Fibroblast of lung (primary cell): ENCODE measurements at places on chromosomes 5 and 9. TPM values are rescaled to one million over a fixed set of nuclear protein-coding genes. Genes with fewer than 3 reads are reported as not detected.

The CARD6 gene
- total RNA-seq = 12.7 and 14.4 TPM in 2 replicates

The FRRS1L gene
- total RNA-seq = 0.17 and 0.26 TPM in 2 replicates

The KIAA1191 gene
- total RNA-seq = 59.1 and 89.5 TPM in 2 replicates

The SH2D3C gene
- 0.26 TPM in 1 of 2 replicates, not detected in the other for total RNA-seq

The CRHBP gene
- total RNA-seq = under 0.01 and 0.17 TPM in 2 replicates

- no peaks in the 10 kb centered on the region for H3K27me3 ChIP-seq
- H3K4me1 ChIP-seq = peaks cover 2% of the 10 kb centered on the region
- peak; percentile 65 for DNase-seq
- no peak overlapping the region for H3K4me3 ChIP-seq
Measured at GRCh38 chr9:36214571-36214970, 23.9 kb downstream of the CLTA start.

- H3K27ac ChIP-seq = peak overlapping the region; percentile 49
- H3K27me3 ChIP-seq = no peaks in the 10 kb centered on the region
- H3K36me3 ChIP-seq = peaks cover 10% of the 10 kb centered on the region
- H3K4me3 ChIP-seq = no peak overlapping the region
- DNase-seq = peak; percentile 74
Measured at GRCh38 chr5:177300236-177300880, 3.2 kb downstream of the RAB24 start.

- H3K4me1 ChIP-seq = peaks cover 16% of the 10 kb centered on the region
- no peaks in the 10 kb centered on the region for H3K36me3 ChIP-seq
Measured at GRCh38 chr9:116155698-116156039, 2.1 kb downstream of the PAPPA start.

DNA sequence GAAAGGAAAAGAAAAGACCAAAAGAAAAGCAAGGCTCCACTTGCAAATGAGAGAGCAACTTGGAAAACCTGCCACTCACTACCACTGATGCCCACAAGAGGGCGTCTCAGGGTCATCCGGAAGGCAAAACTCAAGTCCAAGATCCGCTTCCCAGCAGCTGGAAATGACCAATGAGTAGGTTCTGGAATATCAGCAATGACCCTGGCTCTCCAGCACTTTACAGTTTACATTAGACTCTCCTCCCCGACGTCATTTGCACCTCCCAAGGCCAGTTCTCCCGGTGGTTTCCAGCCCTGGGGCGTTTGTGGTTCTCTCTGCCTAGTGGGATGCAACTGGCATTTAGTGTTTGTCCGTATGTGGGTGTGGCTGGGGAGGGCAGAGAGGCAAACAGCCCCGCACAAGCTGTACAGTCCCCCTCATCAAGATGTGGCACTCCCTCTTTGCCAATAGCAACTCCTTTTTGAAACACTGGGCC lies 193.8 kb upstream of the ZNF618 start:
- H3K4me3 ChIP-seq = no peak overlapping the region
- H3K36me3 ChIP-seq = no peaks in the 10 kb centered on the region
- H3K4me1 ChIP-seq = no peaks in the 10 kb centered on the region
- DNase-seq = peak; percentile 92
- peaks cover 10% of the 10 kb centered on the region for H3K27me3 ChIP-seq

DNA sequence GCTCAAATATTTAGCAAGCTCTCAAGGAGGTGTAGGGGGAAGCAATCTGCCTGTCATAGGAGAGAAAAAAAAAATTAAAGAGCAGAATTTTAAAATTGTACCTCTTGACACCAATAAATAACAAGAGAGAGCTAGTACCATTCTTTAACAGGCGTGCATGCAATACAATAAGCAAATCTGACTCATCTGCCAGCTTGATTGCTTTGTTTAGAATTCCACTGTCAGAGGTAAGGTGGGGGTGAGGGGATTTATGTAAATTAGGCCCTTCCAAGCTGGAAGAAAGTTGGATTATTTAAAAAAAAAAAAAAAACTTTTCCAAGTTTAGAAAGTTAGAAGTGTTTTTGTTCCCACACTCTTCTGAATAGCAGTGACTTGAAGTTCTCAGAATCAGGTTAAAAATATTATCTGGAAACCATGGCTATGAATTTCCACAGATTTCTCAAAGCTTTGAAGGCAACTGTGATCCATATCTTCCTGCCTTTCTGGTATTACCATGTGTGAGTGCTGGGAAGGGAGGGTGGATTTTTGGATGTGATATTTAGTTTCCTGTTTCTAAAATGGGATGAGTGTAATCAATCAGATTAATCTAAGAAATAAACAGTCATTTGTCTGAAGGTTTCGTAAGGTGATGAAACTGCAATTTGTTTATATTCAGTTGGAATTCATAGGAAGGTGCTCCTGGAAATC lies 477.5 kb downstream of the TLE4 start:
- peak; percentile 55 for DNase-seq
- no peak overlapping the region for H3K4me3 ChIP-seq
- no peaks in the 10 kb centered on the region for H3K27me3 ChIP-seq
- no peaks in the 10 kb centered on the region for H3K36me3 ChIP-seq
- H3K4me1 ChIP-seq = no peaks in the 10 kb centered on the region

GRCh38 chr5:81486711-81487110 lies 92.8 kb upstream of the ACOT12 start:
- H3K36me3 ChIP-seq = no peaks in the 10 kb centered on the region
- H3K4me3 ChIP-seq = no peak overlapping the region
- no peaks in the 10 kb centered on the region for H3K4me1 ChIP-seq
- no peaks in the 10 kb centered on the region for H3K27me3 ChIP-seq
- H3K27ac ChIP-seq = no peak overlapping the region
- DNase-seq = no peak

DNA sequence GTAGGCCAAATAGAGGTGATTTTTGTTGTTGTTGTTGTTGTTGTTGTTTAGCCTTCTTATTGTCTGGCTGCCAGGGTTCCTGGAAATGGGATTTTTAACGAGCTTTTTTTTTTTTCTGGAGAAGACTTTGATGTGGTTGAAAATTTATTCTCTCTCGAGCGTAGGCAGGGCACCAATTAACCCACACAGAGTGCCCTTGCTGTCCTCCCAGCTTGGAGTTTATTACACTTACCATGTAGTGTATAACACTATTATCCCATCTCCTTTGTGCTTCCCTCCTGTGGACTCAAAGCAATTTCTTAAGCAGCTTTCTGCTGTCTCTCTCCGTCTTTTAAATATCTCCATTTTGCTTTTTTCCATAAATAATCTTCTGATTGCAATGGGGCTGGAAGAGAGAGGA lies 57.4 kb downstream of the OR2K2 start:
- no peaks in the 10 kb centered on the region for H3K4me1 ChIP-seq
- no peak for DNase-seq
- no peak overlapping the region for H3K27ac ChIP-seq
- H3K4me3 ChIP-seq = no peak overlapping the region

DNA sequence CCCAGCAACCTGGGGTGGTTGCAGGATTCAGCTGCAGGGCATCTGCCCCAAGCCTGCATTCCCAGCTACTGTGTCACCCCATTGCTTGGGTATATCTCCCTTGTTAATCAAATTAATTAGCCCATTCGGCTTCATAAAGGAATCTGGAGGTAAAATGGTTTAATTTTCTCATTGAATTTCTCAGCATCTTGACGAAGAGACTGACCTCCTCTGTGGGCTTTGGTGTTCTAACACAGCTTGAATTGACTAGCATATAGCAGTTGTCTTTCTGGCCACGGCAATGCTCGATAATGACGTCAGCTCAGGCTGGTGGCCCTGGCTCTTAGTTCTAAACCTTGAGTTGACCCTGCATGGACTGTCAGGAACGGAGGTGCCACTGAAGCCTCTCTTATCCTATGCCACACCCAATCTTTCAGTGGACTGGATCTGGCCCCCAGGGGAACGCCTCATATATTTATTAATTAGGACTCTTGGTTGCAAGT lies 72.4 kb downstream of the MSX2 start:
- DNase-seq = no peak
- H3K27me3 ChIP-seq = no peaks in the 10 kb centered on the region
- no peak overlapping the region for H3K27ac ChIP-seq
- no peak overlapping the region for H3K4me3 ChIP-seq

DNA sequence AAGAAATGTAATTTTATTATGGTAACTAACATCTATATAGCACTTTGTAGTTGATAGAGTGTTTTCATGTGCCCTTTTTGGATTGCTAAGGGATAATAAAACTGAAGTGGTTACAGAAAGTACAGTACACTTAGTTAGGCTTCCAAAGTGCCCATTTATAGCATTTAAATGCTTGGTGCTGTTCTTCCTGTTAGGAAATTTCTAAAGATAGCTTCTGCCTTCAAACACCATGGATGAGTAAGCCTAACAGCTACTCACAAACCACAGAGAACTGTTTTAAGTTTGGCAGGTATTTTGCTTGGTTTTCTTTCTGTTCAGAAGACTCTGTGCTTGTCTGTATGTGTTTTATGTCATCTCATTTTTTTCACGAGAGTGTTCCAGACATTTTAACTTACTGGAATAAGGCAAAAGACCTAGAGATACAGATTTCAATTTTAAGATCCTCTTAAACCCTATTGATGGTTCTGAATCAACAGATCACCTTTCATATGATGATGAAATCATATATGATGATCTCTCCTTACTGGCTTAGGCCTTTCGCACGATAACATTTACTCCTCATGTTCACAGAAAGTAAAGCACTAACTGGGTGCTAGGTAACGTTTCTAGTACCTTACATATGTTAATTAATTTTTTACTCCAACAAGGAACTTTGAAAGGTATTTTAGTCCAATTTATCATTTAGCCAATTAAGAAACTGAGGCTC lies 4.4 kb downstream of the RIMOC1 start:
- H3K4me1 ChIP-seq = no peaks in the 10 kb centered on the region
- no peak overlapping the region for H3K4me3 ChIP-seq
- DNase-seq = peak; percentile 21
- H3K27me3 ChIP-seq = no peaks in the 10 kb centered on the region

DNA sequence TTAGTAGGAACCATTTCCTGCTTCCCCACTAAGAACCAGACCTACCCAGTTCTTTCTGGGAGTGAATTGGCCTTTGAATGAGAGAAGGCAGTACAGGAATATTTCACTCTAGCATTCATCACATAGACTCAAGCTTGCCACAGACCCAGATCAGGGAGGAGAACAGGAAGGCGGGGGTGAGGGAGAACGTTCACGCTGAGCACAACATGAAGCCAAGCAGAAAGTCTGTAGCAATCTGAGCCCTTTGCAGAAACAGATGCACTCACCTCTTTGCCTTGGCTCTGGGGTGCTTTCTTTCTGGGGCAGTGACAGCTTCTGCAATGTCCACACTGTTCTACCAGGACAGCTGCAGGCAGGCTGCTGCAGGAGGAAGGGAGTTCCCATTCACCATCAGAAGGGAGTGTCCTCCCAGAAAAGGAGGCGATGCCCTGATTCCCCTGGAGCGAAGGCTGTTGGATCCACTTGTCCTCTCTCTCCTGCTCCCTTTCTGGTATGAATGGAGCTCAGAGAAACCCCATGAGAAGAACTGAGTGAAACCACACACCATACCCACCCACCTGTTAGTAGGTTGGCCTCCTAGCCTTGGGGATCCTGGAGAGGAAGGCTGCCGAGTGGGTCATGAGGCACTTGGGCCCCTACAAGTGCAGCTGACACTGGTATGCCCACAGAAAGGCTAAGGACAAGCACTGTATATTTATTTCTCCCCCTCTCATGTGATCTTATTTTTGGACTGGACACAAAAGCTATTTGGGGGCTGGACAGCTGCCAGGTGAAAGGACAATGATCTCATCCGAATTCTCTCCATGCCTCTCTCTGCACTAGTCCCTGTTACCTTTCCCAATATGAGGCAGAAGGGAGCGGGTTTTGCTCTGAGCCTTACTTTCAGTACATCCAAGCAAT lies 11.7 kb upstream of the FGF1 start:
- H3K27me3 ChIP-seq = no peaks in the 10 kb centered on the region
- no peak overlapping the region for H3K4me3 ChIP-seq
- no peak overlapping the region for H3K27ac ChIP-seq
- H3K36me3 ChIP-seq = no peaks in the 10 kb centered on the region
- peaks cover 13% of the 10 kb centered on the region for H3K4me1 ChIP-seq

DNA sequence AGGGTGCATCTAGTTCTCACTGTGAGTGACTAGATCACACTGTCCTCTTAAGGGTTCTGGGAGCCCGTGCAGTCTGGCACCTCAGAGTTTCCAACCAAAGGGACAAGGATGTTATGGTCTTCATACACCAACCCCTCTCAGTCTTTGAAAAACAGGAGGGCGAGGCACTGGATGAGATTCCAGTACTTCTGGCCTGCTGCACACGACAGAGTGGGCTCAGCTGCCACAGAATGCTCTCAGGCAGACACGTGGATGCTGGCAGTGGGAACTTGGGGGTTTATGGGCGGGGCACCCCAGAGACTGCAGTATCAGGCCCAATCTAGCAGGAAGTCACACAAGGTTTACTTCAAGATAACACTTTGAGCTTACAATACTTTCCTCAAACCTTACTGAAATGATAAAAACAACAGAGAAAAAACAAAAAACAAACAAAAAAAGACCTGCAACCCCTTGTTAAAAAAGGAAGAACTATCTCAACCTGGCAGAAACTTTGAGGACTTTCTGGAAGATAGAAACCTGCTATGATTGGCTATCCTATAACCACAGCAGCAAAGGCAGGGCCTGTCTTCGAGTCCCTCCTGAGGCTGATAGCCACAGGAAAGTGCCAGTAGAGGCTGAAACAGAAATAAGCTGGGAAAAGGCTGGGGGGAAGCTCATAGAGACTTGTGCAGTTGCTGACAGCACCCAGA lies 28.3 kb upstream of the TGFBR1 start:
- no peaks in the 10 kb centered on the region for H3K36me3 ChIP-seq
- H3K27me3 ChIP-seq = peaks cover 2% of the 10 kb centered on the region
- H3K27ac ChIP-seq = no peak overlapping the region
- no peak for DNase-seq

- no peak overlapping the region for H3K27ac ChIP-seq
- no peak overlapping the region for H3K4me3 ChIP-seq
- H3K4me1 ChIP-seq = peaks cover 9% of the 10 kb centered on the region
- H3K36me3 ChIP-seq = no peaks in the 10 kb centered on the region
- H3K27me3 ChIP-seq = no peaks in the 10 kb centered on the region
- no peak for DNase-seq
Measured at GRCh38 chr5:142386137-142387023, 61.6 kb upstream of the SPRY4 start.

DNA sequence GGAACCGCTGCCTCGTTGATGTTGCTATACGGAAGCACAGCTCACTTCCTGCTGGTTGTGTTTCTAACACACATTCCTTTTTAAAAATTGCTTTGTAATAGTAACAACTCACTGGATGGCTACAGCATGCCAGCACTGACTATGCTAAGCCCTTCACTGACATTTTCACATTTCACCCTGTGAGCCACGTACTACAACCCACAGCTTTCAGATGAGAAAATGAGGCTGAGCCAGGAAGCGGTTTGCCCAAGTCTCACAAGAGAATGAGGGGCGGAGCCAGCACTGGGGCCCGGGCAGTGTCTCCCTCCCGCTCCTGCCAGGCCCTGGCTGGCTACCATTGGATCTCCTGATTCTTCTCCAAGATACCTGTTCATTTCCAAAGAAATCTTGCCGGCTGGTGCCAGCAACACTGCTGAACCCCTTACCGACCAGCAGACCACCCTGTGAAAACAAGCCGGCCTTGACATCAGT lies 38.3 kb downstream of the FAM78A start:
- H3K27ac ChIP-seq = peak overlapping the region; percentile 52
- DNase-seq = peak; percentile 85
- peaks cover 6% of the 10 kb centered on the region for H3K36me3 ChIP-seq
- no peaks in the 10 kb centered on the region for H3K4me1 ChIP-seq

GRCh38 chr9:137432687-137433348 lies 8.3 kb downstream of the ENTPD8 start:
- H3K27me3 ChIP-seq = no peaks in the 10 kb centered on the region
- no peak overlapping the region for H3K27ac ChIP-seq
- no peak for DNase-seq
- no peaks in the 10 kb centered on the region for H3K4me1 ChIP-seq
- no peaks in the 10 kb centered on the region for H3K36me3 ChIP-seq
- H3K4me3 ChIP-seq = no peak overlapping the region
